ENCODE measurements at places on chromosomes 11 and 22.

DNA sequence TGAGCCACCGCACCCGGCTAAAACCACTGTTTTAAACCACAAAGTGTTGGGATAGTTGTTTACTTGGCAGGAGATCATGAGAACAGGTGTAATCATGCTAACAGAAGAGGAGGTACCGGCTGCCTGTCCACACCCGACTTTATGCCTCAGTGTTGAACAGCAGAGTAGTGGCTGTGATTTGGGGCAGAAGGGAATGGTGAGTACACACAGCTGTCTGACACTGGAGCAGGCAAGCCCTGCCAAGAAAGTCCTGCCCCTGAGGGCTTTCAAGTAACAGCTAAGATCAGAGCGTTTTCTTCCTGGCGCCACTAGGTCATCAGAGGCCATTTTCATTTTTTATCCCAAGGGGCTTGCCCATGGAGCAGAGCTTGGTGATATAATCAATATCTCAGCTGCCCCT is 8.1 kb downstream of the CDKN1C start:
- DNase-seq: no peak

GRCh38 chr11:32290783-32291182 is 144.6 kb downstream of the WT1 start:
- DNase-seq: no peak

GRCh38 chr11:6303661-6304060 is 16.6 kb downstream of the CAVIN3 start:
- DNase-seq: no peak

DNA sequence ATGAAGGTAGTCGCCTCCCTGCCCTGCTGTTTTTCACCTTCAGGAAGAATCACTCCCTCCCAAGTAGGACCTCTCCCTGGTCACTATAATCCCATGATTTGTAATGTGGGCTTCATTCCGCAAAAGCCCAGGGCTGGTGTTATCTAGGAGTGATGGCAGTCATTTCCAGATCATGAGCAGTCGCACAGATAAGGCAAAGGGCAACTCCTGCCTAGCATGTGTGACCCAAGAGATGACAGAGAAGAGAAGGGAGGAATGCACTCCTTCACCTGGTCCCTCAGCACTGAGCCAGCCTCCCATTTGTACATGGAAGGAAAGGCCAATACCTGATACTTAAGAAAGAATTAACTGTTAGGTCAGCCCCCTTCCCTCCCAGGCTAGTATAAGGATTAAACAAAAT is 102.9 kb downstream of the RPL27A start:
- no peak for DNase-seq

DNA sequence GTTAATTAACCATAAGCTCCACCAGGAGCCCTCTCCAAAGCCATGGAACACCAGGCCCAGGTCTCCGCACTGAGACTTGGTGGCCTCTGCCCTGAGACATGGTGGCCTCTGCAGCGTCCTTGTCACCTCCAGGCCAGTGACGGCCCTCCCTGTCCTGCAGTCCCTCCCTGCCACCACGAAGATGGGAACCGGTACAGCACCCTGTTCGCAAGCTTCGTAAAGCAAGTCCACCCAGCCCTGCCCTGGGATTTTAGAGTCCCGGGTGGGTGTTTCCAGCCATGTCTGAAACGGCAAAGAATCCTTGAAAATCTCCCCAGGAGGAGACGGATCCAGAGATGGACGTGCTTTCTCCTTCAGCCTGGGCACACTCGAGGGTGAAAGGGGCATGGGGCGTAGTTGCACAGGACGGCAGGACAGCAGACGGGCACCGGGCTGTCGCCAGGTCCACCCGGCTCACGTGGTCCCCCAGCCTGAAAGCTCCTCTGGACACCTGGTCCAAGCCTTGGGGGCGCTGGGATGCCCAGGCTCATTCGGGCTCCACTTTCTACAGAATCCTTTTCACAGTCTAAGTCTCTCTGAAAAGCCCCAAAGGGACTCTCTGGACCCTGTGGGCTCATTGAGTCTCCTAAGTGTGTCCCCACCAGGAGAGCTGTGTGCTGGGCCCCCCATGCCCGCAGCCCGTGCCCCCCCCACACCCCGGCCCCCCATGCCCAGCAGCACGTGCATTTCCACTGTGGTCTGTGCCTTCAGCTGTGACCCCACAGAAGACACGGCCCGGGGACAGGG is 456.2 kb downstream of the BRD1 start:
- no peak for DNase-seq

GRCh38 chr11:103892603-103893002 is 143.8 kb upstream of the DDI1 start:
- no peak for DNase-seq

DNA sequence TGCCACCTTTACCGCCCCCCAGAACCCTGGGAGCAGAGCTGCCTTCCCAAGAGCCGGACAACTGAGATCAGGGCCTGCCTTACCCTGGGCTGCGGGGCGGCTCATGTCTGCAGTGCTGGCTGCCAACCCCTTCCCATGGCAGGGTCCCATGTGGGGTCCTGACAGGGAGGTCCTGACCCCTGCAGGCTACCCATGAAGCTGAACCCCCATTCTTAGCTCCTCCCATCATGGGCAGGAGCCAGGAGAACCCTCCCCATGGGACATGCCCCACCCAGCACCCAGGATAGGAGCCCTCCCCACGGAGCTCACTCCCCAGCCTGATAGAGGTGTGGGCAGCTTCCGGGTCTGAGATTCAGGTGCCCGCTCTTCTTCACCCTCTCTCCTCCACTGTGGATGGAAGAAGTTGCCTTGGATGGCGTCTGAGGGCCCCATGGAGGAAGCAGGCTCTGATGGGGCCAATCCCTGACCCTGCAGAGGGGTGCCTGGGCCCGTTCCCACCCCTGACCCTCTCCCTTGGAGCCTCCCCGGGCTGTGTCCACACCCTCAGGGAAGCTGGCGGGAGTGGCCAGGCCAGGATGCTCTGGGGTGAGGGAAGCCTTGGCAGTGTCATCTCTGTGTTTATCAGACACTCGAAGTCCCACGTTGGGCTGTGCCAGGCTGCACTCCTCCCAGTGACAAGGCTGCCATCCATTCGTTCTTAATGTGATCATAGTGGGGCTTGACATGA is 1508.2 kb downstream of the BRD1 start:
- DNase-seq: no peak

GRCh38 chr11:9570313-9571025 is 3.0 kb upstream of the WEE1 start:
- no peak for DNase-seq

- no peak for DNase-seq
Observed at GRCh38 chr11:45030778-45031177, 80.1 kb upstream of the TP53I11 start.

GRCh38 chr22:26910845-26911244 is 253.5 kb downstream of the MIAT start:
- no peak for DNase-seq

DNA sequence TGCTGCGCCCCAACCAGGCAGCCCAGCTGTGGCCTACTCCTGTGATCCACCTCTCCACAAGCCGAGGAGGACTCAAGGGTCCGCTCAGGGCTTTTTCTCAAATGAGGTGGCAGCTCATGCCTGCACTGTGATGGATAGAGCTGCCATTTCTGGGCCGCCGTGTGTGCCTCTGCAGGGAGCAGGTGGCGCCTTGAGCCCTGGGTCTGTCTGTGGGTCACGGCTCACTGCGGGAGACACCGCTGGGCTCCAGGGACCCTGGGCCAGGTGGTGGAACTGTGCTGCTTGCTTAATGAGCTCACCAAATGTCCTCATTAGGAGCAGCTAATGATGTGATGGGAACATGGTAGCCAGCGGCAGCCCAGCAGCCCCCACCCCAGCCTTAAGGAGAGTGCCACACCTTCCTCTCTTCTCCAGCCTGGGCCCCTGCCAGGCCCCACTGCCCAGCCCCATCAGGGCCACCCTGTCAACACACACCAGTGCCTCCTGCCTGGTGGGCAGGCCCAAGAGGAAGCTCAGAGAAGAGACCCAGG is 50.8 kb downstream of the DHCR7 start:
- no peak for DNase-seq

DNA sequence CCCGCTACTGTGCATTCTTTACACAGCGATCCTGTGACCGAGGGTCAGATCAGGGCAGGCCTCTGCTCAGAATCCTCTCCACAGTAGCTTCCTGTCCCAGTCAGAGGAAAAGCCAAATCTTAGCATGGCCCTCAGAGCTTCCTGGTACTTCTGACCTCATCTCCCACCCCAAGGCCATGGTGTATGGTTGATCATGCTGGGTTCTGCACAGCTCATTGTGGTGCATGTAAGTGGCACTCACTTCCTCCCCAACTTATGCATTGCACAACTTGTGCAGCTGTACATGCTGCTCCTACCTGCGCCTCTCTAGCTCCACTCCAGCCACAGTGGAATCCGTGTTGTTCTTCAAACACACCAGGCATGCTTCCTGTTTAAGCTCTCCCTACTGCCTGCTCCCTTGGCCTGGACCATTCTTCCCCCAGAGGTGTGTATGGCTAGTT is 20.3 kb downstream of the BMAL1 start:
- DNase-seq: no peak

DNA sequence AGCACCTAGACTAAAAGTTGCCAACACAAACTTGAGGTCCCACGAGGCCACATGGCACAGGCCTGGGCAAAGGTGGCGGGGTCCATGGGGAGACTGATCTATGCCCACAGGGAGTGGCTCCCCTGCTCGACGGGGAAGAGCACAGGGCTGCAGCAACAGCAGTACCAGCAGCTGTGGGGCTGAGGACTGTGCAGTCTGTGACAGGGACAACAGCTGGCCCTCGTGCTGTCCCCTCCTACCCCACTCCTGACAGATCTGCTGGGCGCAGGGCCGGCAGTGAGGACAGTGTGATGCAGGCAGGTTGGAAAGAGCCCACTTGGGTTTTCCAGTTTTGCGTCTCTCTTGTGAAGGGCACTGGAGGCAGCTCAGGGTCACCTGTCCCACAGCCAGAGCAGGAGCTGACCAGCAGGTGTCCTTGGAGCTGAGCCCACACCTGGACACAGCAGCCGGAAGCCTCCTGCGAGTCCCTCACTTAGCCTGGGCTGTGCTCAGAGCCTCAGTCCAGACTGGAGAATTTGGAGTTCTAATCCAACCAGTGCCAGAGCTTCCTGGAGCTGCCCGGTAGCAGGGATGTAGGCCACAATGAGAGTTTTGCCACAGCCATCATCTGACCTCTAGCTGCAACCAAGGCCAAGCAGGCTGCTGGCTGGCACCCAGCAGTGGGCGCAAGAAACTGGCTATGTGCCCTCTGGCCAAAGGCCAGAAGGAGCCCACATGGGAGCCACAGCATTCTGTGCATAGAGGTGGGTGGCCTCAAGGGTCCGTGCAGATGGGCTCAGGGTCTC is 3.6 kb upstream of the GAS2L1 start:
- no peak for DNase-seq

DNA sequence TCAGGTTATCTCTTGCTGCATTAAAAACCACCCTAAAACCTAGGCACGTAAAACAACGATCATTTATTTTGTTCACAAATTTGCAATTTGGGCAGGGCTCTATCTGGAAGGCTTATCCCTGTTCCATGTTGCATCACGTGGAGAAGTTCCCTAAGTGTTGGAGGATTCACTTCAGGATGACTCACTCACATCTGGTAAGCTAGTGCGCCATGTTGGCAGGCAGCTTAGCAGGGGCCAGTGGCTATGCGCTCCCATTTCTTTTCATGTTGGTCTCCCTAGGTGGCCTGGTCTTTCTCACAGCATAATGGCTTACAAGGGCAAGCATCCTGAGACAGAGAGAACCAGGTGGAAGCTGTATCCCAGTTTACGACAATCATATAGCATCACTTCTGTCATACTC is 226.8 kb downstream of the BLID start:
- no peak for DNase-seq

DNA sequence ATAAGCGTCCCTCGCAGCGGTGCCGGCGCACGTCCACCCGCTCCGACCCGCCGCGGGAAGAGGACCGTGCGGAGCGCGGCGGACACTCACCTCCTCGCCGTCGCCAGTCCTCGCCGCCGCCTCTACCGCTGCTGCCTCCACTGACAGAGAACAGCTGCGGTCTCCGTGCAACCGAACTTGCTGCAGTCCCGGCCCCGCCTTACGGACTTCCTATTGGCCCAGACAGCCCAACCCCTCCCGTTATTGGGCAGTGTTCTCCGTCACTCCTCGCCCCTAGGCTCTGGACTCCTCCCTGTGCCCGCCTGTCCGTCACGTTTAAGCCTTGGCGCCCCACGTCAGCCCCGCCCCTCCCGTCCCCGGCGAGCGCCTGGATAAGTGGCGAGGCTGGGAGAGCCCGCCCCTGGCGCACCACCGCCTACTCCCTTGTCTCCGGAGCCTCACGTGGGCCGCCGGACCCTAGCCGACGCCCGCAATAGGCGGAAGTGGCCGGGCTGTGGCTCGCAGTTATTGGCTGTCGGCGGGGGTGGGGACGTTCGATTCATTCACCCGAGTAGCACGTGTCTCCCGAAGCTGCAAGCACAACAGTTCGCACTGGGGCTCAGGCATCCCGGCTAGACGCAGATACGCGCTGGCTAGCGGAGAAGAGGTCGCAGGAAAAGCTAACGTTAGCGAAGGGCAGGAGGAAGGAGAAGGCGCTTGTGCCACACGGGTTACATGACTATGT is at the start of gene PC:
TSS of gene PC (minus strand) at position 152 of the 724 bp plus-strand sequence. CDS start 86,224 bp downstream, outside the sequence.
- peak; percentile 100 for DNase-seq

Data from muscle of back (tissue), 13 donors.